ENCODE measurements at places on chromosomes 3 and 15.

DNA sequence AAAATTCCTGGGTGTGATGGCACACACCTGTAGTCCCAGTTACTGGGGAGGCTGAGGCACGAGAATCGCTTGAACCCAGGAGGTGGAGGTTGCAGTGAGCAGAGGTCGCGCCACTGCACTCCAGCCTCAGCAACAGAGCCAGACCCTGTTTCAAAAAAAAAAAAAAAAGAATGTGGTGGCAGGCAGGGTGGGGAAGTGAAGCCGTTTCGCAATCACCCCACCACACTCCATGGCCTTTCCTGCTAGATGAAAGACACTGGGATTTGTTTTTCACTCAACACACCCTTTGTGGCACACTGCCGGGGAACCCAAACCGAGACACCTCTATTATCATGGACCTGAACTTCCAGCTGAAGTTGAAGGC is 172.4 kb upstream of the IQSEC1 start:
- no peak for DNase-seq

DNA sequence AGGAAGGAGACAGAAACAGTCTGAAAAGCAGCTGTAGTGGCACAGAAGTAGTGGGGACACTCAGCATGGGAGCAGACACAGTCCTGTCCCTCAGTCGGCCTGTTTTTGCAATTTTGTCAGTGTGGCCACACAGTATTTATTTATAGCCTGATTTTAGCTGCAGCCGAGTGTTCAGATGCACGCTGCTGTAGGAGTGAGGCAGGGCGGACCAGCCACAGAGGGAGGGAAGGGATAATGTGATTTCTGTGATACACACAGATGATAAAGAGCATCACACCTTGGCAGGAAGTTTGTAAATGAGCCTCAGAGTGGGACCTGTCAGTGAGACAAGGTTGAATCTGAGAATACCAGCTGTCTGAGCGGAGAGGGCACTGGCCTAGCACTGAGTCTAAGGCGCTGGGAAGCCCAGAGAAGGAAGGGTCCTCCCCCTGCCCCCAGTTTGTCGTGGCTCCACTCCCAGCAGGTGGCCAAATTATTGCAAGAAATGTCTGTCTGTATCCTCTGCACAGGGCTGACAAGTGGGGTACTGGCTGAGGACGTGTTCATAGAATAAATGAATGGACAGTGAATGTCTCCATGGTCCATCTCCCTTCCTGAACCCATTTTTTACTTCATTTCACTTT is 3.8 kb downstream of the PSTPIP1 start:
- DNase-seq: no peak

DNA sequence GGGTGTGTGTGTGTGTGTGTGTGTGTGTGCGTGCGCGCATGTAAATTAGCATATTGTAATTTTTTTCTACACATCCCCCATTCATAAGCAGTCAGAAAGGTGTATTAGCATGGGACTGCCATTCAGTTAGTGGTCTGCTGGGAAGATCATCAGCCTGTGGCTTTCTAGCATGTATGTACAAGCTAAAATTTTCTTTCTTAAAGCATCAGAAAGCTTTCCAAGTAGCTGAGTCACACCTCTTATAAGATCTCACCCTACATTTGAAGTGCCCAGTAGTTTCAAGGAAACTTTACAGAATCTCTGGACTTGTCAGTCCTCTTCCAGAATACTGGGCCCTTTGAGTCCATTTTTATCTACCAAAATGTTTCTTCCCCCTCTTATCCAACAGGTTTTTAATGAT is 411.4 kb upstream of the TPRG1 start:
- no peak for DNase-seq

GRCh38 chr3:34675383-34676120 is 877.1 kb downstream of the PDCD6IP start:
- no peak for DNase-seq

DNA sequence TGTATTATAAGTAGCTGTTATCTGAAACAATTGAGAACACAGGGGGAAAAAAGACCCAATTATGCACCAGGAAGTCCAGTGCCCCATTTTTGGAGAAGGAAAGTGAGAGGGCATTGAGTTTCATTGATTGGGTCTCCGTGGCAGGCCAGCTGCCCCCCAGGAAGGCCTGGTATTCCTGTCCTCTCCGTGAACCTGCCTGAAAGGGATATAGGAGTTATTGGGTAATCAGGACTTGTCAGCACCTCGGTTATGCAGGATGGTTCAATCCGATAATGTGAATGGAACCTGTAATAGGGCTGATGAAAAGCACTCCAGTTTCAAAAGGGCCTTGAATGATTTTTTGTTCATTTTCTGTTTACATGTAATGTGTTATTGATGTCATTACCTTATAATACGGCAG is 122.0 kb upstream of the RARB start:
- DNase-seq: no peak

- DNase-seq: no peak
Measured at GRCh38 chr3:24763393-24763792, 268.7 kb upstream of the THRB start.

GRCh38 chr15:53976844-53977392 is 1.3 kb upstream of the UNC13C start:
- no peak for DNase-seq

DNA sequence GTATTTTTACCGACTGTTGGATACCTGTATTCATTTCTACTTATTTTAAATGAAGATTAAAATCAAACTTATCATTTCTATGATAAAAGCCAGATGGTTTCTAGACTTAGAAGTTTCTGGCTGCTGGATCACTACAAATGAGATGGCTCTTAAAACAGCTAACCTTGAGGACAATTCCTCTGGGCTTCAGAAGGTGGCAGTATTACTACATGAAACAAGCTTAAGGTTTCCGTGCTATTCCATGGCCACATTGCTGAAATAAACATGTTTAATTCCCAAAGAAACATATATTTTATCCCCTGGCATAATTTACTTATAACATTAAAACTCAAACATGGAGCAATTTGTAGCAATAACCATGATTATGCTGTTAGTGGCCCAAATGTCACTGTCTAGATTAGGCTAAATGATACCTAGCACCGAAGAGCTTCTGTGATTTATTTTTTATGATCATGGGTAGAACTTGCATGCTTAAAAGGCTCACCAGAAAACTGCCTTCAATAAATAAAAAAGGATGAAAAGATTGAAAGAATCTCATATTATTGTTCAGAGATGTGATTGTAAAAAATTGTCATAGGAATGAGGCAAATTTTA is 204.0 kb upstream of the NANOGP8 start:
- DNase-seq: no peak

DNA sequence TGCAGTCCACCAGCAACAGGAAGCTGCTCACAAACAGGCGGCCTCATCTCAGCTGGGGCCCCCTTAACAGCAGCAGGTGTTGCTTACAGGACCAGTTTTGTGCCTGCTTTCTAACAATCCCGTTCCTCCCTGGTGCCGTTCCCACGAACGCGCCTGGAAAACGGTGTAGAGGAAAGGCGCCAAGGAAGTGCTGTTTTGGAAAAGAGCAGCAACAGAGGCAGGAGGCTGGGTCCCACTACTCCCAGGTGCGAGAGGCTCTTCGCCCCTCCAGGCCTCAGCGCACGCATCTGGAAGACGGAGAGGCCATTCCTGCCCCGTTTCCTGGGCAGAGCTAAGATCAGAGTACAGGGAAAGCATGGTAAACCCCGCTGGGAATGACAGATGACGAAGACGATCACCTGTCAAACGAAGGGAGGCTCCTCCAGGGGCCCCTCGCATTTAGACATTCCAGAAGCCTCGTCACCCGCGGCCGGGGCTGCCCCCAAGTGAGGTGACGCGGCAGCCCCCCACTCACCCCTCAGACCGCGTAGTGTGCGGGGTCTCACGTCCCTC is 603 bp downstream of the SCAPER start:
- DNase-seq: no peak

DNA sequence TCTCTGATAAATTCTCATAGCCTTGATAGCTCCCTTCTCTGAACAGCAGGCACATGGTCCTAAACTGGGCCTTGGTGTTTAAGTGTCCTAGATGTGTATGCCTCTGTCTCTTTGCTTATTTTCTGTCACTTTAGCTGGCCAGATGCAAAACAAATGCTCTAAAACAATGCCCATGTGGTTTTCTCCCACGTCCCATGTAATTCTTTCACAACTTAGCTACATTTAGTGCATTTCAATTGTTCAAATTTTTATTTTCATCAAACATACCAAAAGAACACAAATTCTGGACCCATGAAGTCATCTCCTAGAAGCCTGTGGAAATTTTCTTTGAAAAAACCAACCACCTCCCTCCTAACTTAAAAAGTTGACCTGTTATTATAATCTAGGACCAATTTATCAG is 491.3 kb upstream of the AGTR1 start:
- no peak for DNase-seq

- no peak for DNase-seq
Measured at GRCh38 chr3:37520907-37521341, 340.8 kb upstream of the CTDSPL start.

GRCh38 chr15:78943692-78944091 is 1.2 kb downstream of the CTSH start:
- DNase-seq: no peak

DNA sequence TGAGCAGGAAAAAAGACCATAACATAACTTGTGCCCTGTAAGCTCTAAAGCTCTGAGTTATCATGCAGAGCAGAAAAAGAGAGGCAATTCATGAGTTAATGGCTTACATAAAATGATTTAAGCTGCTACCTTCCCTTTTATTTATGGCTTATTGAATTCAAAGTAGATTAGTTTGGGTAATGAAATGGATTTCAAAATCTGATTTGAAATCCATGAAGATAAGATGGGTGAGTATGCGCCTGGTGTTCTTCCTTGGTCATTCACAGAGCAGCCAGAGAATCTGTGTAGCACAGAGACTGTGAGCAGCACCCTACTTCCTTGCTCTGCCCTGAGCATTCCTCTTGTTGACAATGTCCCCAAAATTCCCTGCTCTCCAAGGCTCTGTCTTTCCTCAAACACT is 36.2 kb upstream of the MRPL3 start:
- no peak for DNase-seq

GRCh38 chr15:87527416-87527815 is 729.1 kb downstream of the NTRK3 start:
- no peak for DNase-seq

DNA sequence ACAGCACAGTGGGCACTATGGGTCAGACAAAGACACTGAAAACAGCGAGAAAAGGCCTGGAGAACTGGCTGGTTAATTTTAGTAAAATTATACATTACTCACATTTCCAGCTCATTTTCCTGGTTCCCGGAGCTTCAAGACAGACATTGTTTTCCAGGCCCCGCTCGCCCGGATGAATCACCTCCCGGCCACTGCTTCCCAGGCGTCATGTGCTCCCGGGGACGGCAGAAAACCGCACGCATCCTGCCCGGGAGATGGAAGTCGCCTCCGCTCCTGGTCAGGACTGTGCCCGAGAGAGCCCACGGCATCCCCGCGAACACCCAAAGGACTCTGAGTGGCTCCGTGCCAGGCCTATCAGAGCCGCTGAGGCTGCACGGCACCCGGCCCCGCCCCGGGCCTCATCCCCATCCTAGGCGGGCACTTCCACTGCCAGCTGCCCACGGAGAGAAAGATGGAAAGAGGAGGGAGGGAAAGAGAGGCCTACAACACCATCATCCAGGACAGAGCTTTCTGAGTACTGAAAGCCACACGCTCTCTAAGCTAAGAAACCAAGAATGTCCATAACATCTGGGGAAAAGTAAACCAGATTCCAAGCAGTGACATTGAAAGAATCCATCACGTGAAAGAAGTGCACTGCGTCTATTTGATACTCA is 75.1 kb downstream of the VGLL4 start:
- DNase-seq: no peak

DNA sequence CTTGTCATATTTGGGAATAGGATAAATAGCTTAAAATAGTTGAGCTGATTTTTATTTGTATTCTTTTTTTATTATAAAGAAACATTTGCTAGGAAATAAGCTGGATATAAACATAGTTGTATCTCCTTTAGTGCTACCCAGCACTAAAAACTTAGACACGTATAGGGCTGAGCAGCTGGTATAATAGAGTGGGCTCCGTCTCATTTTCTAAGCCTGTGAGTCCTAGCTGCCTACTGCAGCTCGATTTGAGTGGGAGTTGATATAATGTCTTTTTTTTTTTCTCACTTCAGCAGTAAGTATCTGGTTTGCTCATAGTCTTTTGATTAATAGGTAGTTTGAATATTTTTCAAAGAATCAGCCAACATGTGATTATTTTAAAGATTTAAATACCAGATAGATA is 34.2 kb downstream of the TFG start:
- no peak for DNase-seq

- no peak for DNase-seq
Measured at GRCh38 chr3:39705351-39705900, 104.0 kb upstream of the MYRIP start.

Measured in activated T-helper 1 cell treated with Interleukin-2 at 50 U/mL for 16 hours (primary cell).